CD4-positive, alpha-beta T cell treated with Interleukin-17A for 1 hour (primary cell): ENCODE measurements at places on chromosomes 2 and 18.

DNA sequence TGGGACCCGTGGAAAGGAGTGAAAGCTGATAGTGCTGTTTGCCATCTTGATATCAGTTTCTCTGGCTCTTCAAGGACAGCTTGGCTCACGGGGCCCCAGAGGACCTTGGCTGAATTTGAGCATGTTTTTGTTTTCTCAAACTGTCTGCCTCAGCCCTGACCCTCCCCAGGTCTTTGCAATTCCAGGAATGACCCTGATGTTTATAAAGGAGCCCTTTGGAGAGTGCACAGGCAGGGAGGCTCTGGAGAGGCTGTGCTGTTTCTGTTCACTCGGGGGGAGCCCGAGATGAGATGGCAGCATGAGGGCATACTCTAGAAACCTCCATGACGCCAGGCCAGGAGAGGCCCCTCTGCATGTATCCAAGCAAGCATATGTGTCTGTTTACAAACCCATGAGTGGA, 16.4 kb downstream of the IGFBP2 start:
- no peak for DNase-seq

- DNase-seq: no peak
These were observed 5.0 kb upstream of the ATP6V1B1 start for GRCh38 chr2:70930371-70931329.

DNA sequence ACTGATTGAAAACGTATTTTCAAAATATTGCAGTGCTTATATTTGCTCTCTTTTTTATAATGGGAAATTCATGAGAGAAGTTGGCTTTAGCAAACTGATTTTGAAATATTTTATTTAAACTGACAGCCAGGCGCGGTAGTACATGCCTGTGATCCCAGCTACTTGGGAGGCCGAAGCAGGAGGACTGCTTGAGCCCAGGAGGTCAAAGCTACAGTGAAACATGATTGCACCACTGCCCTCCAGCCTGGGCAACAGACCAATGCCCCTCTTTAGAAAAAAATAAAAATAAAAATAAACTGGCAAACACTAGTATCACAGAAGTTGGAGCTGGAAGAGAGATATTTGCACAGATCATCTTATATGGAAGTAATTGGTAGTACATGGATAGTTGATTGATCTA, 20.7 kb downstream of the ZBTB7C start:
- DNase-seq: no peak

- DNase-seq: no peak
These were observed 110.6 kb downstream of the MRO start for GRCh38 chr18:50709193-50709592.

DNA sequence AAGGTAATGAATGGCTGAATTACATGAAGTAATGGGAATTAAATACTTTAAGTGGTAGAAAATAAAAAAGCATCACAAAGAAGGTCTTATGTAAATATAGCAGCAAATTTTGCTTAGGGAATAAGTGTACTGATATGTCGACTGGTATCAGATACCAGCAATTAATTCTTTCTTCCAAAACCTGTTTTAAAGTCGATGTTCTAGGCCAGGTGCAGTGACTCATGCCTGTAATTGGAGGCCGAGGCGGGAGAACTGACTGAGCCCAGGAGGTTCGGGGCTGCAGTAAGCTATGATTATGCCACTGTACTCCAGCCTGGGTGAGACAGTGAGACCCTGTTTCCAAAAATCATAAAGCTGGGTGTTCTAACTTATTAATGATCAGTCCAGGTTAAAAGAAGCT, 30.3 kb downstream of the SP3 start:
- no peak for DNase-seq

DNA sequence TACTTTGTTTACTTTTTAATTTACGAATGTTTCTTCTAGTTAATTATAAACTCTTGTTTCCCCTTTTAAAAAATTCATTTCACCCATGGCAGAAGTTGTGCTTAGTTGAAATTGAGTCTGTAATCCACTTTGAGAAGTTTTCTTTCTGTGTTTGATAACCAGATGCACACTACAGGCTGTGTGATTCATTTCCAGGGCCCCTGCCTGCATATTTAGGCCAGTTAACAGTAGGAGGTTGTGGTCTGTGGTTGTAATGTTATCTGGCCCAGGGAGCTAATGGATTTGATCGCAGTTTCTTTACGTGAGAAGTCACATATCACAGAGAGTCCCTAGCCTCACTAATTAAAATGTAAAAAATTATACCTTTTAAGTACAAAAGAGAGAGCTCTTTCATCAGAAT, 3.3 kb downstream of the CDH7 start:
- no peak for DNase-seq

DNA sequence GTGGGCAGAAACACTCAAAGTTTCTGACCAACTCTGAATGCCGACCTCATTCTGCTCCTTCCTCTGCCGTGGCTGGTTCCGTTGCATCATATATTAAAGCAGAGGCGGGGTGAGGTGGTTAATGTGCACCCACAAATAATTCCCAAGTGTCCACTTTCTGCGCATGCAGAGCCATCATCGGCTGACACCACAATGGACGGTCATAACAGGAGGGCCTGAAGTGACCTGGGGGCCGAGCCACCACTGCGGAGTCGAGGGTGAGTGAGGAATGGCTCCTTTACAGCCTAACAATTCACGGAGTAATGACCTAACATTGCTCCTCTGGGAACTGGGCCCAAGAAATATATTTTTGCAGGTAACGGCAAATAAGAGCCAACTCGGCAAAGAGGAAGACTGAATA, 32.9 kb upstream of the GLI2 start:
- no peak for DNase-seq

DNA sequence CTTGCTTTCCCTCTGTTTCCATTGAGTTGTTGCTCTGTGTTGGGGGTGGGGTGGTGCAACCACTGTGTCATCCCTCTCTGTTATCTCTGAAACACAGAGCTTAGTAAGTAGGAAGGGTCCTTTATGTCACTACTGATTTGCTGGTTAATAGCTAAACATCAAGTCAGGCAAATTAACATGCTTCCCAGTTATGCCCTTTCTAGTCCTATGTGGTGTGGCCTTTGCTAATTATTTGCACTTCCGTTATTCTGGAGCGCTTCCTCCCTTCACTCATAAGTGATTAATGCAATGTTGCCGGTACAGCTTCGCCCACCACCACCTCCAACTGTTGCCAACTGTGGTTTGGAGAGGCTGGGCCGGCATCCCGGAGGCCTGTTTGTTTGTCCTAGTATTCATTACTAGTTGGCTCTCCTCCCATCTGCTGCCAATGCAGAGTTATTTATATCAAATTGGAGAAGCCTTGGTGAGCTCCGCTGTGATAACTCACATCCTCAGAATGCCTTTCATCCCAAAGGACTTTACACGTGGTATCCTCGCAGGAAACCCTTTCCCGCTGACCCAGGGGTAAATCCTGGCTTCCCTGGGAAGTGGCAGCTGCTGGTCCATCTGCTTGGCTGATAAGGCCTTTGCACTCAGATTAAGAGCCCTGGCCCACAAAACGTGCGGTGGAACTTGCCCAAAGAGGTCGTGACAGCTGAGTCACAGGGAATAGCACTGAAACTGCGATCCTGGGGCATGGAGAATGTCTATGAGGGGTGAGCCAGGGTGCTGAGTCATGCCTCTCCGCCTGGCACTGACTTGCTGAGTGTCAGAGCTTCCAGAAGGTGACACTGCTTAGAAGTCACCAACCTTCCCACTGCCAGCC, 72.0 kb upstream of the ZCCHC2 start:
- no peak for DNase-seq

DNA sequence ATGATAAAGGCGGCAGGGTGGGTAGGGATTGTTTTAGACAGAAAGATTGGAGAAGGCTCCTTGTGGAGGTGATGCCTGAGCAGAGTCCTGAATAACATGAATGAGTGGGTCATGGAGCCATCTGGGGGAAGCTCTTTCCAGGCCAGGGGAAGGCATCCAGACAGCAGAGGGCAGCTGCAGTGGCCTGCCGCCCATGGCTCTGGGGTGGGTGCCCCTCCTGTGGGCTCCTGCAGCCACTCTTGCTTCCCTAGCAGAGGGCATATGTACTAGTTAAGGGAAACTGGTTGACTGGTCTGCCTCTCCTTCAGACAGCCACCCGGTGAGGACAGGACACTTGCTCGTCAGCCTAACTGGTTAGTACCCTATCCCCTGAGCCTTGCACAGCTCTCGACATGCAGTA, 46.5 kb upstream of the SLC1A4 start:
- DNase-seq: no peak

DNA sequence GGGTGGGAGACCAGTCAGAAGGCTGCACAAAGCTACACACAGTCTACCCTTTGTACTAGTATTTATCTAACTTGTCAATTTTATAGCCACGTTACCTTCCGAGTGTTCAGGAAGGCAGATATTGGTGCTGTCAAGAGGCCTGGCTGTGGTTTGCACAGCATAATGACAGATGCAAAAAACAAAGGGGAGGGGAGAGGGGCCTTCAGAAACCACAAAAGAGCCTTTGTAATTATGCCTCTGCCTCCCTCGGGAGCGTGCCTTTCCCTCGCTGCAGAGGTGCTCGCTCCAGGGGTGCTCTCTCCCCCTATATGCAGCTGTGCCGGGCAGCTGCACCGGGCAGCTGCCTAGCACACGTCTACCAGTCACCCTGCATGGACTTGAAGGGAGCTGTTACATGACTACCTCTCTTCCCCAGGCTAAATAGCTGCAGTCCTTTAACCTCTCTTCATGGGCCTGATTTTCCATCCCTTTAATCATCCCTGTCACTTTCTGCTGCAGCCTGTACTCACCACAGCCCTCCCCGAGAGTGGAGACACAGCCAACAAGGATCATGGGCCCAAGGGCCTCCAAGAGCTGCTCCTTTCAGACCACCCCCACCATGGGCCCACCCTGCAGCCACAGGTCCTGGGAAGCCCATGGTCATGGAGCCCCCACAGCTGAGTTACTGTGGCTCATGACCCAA, 168.4 kb upstream of the PKDCC start:
- no peak for DNase-seq

GRCh38 chr2:151161821-151162551, 99.7 kb downstream of the RBM43 start:
- DNase-seq: no peak
